ENCODE measurements at places on chromosomes 3 and 15.

DNA sequence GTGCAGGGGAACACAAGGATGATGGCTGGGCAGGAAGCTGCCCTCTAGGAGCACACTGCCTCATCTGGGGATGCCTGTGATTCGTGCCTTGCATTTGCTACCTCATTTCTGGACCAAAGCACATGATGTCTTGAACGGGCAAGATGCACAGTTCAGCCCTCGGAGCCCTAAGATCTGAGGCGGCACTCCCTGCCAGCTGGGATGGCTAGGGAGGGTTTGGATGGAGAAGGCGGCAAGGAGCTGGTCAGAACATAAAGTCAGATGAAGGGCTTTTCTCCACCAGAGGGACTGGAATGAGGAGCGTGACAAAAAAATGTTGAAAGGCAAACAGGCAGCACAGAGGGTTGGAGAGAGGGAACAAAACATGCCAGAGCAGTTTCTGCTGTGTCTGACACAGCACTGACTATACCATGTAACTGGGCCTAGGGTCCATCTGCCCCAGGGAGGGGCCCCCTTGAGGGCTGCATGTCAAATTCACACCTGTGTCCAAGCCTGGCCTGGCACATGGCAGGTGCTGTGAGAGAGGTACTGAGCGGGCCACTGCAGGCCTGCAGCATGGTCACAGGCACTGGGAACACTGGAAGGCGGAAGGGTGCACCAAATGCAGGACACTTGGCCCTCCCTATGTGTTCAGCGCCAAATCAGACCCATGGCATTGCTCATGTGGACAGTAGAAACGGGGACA is 21.7 kb downstream of the TMEM43 start:
- DNase-seq: no peak

DNA sequence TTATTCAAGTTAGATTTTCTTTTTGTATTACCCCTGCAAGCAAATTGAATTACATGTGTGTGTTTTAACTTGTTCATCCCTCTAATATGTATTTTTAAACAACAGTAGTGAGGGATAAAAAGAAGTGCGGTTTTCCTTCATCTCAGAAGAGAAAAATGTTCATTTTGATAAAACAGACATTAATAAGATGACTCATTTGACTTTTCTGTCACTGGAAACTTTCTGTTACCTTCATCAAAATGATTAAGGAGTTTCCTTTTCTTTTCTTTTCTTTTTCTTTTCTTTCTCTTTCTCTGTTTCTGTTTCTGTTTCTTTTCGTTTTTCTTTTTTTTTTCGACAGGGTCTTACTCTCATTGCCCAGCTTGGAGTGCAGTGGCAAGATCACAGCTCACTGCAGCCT is 53.0 kb downstream of the ECT2 start:
- DNase-seq: no peak

DNA sequence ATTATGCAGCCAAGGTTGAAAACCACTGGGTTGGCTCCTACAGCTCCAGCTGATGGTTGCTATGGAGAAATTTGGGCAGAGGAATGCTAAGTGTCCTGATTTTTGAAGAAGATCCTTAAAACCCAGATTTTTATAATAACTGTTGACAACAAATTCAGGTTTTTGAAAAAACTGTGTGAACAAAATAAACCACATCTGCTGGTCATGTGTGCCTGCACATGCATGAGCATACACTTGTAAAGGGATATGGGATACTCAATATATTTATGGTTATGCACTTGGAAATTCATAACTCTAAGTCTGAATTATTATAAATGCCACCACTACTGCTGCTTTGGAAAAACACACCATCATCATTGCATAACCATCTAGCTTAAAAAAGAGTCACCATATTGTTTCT is 133.7 kb downstream of the THRB start:
- DNase-seq: no peak

GRCh38 chr3:182737825-182738224 is 55.5 kb upstream of the ATP11B start:
- DNase-seq: no peak

DNA sequence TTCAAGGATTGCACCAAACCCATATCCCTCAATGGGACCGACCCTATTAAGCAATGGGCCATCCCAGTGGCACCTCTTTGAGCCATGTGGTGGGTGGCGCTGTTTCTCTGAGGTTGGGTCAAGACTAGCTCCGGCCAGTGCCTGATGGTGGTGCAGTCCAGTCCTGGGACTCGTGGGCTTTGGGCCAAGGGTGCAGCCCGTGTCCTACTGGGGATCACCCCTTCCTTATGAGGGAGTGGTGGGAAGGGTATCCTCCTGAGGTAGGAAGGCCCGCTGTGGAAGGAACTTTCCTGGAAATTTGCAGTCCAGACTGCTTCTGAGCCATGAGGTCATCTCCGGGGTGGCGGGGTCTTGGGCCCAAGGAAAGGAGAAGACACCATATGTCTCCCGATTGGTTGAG is 231.6 kb downstream of the SNRPN start:
- DNase-seq: no peak
